ENCODE measurements at places on chromosomes 4 and X. TPM values are rescaled to one million over a fixed set of nuclear protein-coding genes. Genes with fewer than 3 reads are reported as not detected.

- DNase-seq = peak; percentile 95
These were observed 51.2 kb upstream of the CHRNA9 start for GRCh38 chr4:40283968-40284367.

Gene USP26
- total RNA-seq = not detected

Gene GPRASP1
- 2.5 TPM for total RNA-seq

GRCh38 chrX:16918979-16919378 is 27.5 kb upstream of the REPS2 start:
- no peak for DNase-seq

Gene PQBP1
- total RNA-seq = 60.3 TPM

- peak; percentile 1 for DNase-seq
These were observed 93.1 kb upstream of the CXorf51A start for GRCh38 chrX:146907391-146908240.

Gene IQCM
- not detected for total RNA-seq

DNA sequence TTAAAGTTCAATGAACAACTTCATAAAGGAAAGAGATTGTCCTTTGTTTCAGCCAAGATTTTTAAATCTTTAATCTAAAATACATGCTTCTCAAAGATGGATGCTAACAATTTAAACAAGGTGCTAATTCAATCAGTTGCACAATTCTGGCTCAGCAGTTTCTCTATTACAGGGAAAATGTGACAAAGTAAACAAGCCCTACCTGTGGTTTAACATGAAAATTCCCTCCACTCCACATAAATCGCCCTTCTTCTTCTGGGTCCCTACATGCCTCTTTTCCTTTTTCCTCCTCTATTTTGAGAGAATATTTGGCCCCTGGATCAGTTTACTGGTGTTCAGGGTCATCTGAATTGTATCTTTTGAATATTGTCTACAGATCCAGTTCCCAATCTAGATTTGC is 80.6 kb downstream of the FRYL start:
- peak; percentile 85 for DNase-seq

Gene SPP1
- total RNA-seq = 3,280 TPM

- no peak for DNase-seq
These were observed 52.8 kb downstream of the SPRY1 start for GRCh38 chr4:123449362-123449761.

DNA sequence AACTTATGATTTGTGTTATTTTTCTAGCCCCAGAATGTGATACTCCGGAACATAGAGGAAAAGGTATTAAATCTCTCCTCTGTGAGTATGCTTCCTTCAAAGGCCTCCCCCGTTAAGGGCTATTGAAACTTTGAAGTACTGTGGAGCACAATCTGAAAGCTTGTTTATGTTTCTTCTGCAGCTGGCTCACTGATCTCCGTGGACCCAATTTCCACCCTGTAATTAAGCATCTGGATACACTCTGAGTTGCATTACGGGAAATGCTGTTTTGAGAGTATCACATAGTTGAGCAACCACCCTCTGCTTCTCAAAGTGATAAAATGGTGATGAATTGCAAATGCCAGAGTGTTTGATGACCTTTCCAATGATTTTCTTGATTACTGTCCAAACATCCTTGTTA is 296.8 kb upstream of the PABPC5 start:
- DNase-seq = no peak

Gene TRIM75
- not detected for total RNA-seq

Gene TLL1
- total RNA-seq = 23.7 TPM

Gene HSD17B13
- total RNA-seq = 0.05 TPM

DNA sequence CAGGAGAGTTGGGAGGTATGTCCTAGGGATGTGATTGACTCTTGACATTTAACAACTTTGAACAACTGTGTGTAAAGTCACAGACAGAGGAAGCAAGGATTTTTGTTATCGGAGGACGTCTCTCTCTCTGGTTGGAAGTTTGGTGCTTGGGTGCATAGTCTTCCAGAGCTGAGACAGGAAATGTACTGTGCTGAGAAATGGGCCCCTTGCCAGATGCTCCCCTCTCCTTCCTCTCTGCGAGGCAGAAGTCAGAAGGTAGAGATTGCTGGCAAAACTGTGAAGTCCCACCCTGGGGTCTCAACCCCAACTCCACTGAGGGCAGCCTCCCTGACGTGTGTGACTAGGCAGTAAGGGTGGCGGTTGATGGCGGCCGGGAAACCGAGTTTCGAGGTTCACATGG is 49.2 kb downstream of the SETD7 start:
- DNase-seq = no peak

DNA sequence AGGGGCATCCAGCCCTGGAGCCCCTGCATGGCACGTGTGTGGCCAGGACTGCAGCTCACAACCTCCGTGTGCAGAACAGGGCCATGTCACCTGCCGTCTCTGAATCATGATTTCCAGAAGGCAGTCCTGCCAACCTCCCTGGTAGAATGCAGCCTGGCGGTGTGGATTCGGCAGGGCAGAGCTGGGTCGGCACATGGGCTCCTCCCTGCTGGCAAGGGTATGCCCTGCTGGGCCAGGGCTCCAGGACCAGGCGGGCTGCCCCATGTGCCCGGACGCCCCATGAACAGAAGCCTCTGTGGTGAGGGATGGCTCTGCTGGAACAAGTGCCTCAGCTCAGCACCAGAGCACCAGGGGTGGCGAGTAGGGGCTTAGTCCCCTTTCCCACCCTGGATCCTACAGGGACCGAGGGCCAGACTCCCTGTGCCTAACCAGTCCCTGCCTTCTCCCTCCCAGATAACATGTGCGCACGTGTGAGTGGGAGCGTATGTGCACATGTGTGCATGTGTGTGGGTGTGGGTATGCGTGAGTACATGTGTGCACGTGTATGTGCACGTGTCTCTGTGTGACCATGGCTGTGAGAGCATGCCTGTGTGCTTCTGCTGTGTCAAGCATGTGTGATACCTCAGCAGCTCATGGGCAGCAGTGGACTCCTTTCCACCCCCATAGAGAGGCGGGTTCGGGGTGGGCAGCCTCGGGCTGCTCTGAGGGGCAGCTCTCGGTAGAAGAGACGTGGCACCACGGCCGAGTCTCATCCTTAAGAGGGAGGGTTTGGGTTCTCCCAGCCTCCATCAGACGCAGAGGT is 10.3 kb upstream of the MXD4 start:
- DNase-seq = no peak

DNA sequence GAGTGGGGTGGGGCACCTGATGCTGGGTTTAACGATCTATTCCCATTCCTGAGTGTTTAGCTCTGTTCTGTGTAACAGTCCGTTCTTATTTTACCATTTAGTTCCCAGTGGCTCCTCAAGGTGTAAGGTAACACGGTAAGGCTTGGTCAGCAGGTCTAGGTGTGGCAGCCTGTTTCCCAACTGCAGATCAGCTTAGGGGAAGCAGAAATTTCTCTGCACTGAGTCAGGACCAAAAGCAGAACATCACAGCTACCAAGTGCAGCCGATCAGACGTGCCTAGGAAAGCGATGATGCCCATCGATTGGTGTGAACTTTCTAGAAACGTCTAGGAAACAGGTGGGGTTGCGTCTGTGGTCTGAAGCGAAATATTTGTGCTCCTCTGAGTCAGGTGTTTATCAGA is 240.1 kb downstream of the STIM2 start:
- peak; percentile 58 for DNase-seq

DNA sequence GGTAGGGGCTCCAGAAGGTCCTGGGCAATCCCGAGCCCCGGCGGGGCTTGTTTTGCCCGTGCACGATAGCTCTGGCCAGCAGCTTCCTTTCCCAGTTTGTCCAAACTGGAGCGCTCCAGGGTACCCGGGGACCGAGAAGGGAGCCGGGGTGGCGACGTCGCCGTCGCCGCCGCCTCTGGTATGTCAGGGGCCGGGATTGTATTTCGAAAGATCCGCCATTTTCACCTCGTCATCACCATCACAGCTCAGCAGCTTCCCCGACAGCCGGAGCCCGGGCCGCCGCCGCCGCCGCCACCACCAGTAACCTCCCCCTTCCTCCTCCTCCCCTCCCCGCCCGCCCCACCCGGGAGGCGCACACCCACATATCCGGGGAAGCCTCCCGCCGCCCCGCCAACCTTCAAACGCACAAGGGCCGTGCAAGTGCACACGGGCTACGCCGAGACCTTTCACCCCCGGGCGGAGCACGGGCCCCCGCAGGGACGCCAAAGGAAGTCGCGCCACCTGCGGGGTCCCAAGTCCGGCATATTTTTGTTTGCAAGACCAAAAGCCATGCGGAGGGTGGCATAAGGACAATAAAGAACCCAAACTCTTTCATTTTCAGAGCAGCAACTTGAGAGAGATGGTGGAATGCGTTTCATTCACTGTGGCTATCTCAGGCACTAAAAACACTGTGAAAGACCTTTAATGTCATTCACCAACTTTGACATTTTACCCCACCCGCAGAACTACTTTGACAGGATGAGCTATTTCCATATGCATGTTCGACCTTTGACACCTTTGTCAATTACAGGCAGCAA is at the start of gene LIN54:
LIN54 (minus strand) TSS at position 302 of the 797 bp plus-strand sequence. CDS start 25,979 bp downstream, outside the sequence.
- no peak for DNase-seq

Gene IRAK1
- total RNA-seq = 79.4 TPM

DNA sequence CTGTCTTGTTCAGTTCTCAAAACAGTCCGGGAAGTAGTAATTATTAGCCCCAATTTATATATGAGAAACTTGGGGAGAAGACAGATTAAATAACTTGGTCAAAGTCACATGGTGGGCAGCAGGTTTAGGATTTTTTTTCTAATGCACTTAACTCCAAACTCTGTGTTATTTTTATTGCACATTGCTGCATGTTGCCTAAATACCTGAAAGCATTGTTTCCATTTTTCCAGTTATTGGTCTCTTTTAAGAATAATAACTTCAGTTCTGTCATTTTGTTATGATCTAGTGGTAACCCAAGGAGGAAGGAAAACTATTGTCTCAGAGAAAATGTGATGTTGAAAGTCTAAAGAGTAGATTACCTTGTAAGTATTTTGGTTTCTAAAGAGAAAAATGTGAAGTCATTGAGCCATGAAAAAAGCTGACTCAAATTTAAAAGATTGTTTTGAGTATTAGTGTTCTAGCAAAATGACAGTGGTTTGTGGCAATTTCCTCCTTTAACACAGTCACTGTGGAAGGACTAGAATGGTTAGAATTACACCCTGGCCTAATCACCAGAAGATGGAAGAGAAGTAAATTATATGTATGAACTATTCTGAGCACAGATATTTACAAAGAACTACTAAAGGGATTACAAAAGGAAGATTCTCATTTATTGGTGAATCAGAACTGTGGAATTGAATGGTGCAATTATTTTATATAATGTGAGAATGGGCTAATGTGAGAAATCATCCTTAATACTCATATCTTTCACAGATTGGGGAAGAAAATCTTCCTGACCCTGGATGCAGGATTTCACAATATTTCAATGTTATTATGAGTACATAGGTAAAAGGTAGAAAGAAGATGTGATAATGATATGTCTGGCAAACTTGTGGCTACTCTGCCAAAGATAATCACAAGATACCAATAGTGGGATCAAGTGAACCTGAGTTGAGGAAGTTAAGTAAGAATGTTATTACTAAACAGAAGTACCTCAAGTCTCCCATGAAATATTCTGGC is 21.7 kb upstream of the CXCL8 start:
- DNase-seq = peak; percentile 84

All from renal cortical epithelial cell (primary cell).